HepG2 (cell line): ENCODE measurements at places on chromosomes 6 and 20. TPM values are rescaled to one million over a fixed set of nuclear protein-coding genes. Genes with fewer than 3 reads are reported as not detected.

DNA sequence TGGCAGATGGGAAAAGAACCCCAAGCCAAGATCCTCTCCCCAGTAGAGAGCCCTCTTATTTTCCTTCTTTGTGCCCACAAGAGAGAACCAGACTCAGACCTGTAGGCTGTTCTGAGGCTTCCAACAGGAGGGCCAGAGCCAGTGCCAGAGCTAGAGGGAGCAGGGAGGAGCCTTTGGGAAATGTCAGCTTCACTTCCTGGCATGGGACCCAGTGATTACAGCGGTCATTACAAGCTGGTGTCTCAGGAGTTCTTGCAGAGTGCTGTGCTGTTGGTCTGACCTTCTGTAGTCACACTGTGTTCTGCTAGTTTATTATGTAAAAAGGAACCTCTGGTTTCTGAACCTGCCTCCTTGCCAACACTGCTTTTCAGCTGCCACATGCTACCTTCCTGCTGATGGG lies 38.9 kb downstream of the STK35 start:
- no peak for DNase-seq

GRCh38 chr6:32609391-32609730 lies 19.7 kb upstream of the HLA-DRB1 start:
- no peak for DNase-seq

- no peak for DNase-seq
Measured at GRCh38 chr20:17790296-17790695, 90.5 kb downstream of the BANF2 start.

DNA sequence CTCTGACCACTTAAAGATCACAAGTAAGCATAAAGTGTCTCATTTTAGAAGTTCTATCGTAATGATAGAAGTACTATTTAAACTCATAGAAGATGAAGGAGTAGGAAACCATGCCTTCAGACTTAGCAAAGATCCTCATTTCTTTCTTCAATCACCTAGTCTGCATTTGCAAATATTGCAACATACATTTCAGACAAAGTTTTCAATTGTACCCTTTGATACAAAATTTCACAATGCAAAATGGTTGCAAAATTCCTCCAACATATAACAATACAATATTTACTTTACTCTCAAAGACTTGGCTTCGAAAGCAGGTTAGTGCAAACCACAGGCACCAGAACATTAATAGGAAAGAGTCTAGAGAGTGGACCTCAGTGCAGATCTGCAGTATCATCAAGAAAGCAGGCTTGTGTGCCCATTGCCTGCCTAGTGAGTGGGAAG lies 16.1 kb upstream of the ROS1 start:
- DNase-seq: peak; percentile 97

GRCh38 chr6:39452306-39453145 lies 130.0 kb upstream of the KCNK16 start:
- DNase-seq: no peak

Gene ZMYND8
- total RNA-seq: 53.9 and 71.9 TPM in 2 replicates

Gene PREX1
- 0.02 and 0.06 TPM in 2 replicates for total RNA-seq

Gene DTNBP1
- total RNA-seq: 6.6 and 12.7 TPM in 2 replicates

Gene CD109
- total RNA-seq: 0.52 and 0.93 TPM in 2 replicates

Gene SNAP25
- total RNA-seq: not detected in 2 replicates
